ENCODE measurements at places on chromosomes 2 and 18.
A peak's percentile ranks its signal among the peaks of the same experiment; 100 is the strongest.

- DNase-seq, result no peak
These were observed 588 bp downstream of the OTX1 start for GRCh38 chr2:63051042-63051794.

DNA sequence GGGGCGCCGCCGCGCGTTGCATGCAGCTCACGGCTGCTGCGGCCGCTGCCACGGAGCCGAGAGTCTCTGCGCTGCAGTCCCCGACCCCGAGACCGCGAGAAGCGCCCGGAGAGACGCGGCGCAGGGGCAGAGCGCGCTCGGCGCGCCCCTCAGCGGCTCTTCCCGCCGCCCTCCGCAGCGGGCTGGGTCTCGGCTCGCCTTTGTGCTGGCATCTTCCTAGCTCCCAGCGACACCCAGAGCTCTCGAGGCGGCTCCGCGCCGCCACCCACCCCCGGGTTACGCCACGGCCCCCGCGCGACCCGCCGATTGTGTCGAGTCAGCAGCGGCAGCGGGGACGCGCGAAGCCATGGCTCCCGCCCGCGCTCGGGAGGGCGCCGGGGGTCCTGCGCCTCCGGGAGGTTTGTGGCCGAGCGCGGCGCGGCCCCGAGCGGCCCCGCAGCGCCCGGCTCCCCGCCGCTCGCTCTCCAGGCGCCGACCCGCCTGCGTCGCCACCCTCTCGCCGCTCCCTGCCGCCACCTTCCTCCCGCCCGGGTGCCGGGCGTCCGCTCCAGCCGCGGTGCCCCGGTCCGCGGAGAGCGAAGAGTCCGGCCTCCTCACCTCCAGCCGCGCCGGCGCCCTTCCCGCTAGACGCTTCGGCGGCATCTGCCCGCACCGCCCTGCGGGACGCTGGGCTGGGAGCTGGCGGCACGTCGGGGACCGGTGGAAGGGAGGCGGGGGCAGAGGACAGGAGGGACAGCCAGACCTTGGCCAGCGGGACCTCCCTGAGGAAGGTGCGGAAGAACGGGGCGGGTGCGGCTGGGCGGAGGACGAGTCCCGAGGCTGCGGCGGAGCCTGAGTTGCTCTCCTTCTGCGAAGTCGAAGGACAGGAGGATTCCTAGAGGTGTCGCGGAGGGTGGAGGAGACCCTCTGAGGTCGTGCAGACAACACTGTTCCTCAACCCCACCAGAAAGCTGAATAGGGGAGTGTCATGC lies 46.3 kb upstream of the CCDC150 start:
- DNase-seq, result peak; percentile 7

DNA sequence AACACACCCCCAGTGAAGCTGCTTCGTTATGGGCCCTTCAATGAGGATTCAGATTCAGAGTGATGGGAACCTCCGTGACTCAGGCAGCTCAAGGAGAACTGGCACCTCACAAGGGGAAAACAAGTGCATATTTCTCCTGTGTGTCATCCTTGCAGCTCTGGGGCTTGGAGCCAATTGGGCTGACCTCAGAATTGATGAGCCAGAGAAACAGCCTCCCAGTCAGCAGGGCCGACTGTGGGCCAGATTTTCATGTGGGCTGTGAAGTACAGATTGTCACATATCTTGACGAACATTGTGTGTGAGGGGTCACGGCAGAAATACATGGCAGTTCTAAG lies 189.6 kb upstream of the SP5 start:
- DNase-seq, result no peak

GRCh38 chr2:105437708-105438103 lies 38.9 kb upstream of the FHL2 start:
- DNase-seq, result no peak

- DNase-seq, result no peak
These were observed 782.7 kb upstream of the SOX11 start for GRCh38 chr2:4909346-4910009.

DNA sequence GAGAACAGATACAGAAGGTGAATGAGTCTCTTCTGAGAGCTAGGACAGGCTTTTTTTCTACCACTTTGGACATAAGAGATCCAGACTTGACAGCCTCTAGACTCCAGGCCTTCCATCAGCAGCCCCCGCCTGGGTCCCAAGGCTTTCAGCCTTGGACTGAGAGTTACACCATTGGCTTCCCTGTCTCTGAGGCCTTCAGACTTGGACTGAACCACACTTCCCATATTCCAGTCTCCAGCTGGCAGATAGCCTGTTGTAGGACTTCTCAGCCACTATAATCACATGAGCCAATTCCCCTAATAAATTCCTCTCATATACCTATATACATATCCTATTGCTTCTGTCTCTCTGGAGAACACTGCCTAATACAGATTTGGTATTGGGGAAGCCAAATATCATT lies 128.2 kb downstream of the MCFD2 start:
- no peak for DNase-seq

DNA sequence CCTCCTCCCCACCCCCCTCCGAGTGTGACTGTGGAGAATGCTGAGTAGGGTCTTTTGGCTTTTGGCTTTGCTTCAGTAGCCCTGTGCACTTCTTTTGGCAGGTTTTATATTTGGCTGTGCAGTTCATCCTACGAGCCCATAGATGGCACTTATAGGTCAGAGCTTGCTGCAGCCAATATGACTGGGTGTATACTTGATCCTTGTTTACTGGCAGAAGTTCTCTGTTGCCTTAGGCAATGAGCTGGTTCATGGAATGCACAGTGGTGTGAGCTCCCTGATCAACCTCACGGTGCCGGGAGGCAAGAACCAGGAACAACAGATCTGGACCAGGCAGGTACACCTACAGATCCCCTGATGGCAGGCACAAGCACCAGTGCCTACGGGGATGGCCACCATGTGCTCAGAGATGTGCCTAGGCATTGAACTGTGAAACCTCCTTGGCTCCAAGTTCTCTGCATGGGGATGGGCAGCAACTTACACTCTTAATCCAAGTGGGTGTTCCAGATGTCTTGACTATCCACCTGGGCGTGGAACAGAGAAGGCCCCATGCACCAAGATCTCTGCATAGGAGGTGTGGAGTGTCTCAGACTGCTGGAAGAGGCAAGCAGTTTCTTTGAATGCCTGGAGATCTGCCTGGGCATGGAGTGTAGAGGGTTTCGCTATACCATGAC lies 190.4 kb downstream of the KIAA1328 start:
- no peak for DNase-seq

- no peak for DNase-seq
These were observed 141.2 kb downstream of the MYCN start for GRCh38 chr2:16081316-16082200.

- DNase-seq, result no peak
These were observed 587.7 kb downstream of the CPS1 start for GRCh38 chr2:211144078-211144477.

- no peak for DNase-seq
These were observed 56.7 kb downstream of the TNS1 start for GRCh38 chr2:217946051-217946450.

GRCh38 chr18:9824474-9824832 lies 61.3 kb upstream of the TXNDC2 start:
- DNase-seq, result no peak

DNA sequence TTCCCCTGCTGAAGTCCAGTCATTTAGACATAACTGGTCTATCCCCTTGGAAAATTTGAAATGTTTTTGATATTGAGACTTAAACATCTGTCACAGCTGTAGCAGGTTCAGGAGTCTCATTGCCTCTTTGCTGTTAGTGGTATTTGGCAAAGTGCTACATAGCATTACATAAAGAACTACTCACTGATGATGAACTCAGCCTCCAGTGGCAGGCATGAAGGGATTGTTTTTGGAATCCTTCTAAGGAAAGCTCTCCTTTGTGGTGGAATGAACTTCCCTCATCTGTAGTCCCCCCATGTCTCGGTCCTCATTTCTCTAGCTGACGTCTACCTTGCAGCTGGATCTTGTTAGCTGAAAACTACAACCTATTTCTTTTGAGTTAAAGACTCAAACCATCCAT lies 111.6 kb downstream of the TACR1 start:
- no peak for DNase-seq

DNA sequence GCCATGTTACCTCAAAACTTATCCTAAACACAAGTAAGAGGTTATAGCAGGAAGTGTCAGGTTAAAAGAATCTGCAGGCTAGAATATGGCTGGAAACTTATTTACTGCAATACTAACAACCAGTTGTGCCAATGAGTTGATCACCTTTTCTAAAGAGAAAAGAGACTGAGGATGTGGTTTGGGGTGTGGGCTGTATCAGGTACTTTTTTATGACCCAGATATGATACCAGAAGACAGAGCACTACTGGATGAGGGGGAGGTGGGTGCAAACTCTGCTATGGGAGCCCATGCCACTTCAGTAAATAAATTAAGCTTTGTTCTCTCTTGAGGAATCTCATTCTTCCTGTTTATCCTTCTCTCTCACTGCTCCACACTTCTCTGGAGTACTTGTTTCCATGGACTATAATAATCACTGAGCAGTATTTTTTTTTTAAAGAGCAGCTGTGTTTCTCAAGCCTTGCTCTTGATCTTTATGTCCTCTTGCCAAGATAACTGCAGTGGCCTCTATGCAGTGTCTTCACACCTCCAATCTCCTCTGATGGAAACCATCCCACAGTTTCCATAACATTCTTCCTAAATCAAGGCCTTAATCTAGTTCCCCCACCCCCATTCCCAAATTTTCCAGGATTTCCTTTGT lies 51.2 kb upstream of the NOSTRIN start:
- DNase-seq, result no peak

DNA sequence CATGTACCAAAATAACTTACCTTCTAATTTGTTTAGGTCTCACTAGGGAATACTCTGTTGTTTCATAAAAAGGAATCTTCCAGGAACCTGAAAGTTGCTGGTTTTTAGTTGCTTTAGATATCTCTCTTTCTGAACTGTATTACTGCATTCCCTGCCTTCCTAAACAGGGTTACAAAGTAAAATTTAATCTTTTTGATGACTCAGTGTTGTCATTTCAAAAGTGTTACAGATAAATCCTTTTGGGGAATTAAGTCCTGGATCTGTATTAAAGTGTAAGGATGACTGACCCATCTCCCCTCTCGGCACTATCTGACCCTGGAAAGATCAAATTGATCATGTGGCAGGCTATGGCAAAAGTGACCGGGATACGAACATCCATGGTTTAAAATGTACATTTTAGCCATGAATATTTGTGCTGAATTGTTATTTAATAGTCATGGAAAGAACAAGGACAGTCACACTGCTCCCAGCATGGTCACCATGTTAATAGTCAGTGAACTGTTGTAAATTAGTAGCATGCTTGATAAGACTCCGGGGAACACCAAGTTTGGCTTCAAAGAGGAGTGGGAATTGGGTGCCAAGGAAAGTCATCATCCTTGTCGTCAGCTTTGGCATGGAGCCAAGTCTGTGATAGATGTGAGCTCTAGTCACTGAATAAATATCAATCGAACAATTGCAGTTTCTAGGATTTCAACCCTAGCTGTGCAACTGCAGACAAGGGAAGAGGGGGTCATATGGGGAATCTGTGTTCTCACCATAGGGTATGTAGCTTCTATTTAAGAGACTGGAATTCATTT lies 4.2 kb downstream of the PLEKHA3 start:
- no peak for DNase-seq

DNA sequence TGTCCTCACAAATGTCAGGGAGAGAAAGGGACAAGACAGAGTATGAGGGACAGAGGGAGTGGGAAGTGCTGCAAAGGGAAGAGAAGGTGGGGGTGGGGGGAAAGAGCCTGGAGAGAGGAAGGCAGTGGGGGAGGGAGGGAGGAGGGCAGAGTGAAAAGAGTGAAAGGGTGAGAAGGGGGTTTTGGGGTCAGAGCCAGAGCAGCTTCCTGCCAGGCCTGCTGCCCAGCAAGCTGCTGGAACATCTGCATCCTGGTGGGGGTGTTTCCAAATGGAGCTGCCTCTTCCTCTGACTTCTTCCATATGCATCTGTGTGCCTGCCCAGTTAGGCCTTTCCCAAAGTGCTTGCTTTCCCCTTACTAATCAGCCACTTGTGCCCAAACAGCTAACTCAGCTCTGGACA lies 94.3 kb upstream of the CELF4 start:
- no peak for DNase-seq

DNA sequence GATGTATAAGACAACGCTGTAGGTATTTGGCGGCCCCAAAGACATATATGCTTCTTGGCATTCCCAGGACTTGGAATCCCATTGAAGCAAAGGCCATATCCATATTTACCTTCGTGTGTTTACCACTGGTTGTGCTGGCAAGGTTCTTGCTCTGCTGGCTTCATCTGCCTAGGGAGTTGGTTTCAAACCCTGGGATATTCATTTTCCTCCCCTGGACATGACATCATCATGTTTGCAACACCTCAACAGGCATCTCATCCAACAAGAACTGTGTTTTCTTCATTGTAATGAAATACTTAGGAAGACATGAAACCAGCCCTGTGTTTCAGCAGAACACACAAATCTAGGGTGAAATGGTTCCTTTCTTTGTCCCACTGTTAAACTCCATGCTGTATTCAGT lies 77.9 kb upstream of the PHLPP1 start:
- no peak for DNase-seq

DNA sequence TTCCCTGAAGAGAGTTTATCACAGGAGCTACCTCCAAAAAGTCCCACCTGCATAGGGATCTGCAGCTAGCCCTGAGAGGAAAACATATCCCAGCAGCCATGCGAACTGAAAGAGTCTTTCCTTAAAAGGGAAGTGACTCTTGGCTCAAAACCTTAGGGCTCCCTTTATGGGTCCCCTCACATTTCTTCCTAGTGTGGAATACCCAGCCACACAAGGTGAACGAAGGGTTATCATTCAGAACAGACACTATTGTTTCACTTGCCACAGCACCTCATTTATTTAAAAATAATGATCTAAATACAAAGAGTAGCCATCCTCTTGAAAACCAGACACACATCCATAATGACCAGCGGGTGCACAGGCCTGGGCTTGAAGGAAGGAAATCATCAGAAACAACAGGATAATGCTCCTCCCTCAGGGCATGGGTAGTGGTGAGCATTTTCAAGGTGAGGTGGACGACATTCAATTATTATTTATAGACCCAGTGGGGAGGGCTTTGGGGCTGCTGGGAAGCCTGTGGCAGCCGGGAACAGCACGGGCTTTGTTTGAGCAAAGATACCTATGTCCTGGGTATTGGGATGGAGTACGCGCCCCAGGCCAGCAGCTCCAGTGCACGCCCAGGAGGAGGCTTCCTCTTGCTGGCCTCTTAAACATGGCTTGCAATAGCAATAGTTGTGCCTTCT lies 119.0 kb upstream of the ITGA6 start:
- no peak for DNase-seq

DNA sequence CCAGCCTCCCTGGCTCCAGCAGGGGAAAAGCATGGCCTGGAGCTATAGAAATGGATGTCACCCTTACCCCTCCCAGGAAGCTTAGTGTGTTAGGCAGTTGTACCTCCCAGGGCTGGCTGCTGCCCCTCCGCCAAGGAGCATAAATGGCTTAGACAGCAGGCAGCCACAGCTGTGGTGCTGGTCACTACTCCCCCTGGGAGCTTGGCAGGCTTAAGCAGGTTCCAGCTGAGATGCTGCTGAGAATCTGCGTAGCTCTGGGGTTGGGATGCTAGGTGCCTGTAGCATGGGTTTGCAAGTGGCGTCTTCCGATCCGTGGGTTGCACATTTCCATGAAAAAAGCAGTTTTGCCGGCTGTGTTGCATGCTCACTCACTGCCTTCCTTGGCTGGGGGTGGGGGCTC lies 369.7 kb downstream of the CTNNA2 start:
- no peak for DNase-seq
